ENCODE measurements at places on chromosomes 2 and 18. TPM values are rescaled to one million over a fixed set of nuclear protein-coding genes. Genes with fewer than 3 reads are reported as not detected.

Gene CAPN14
- polyA plus RNA-seq: 0.09 TPM

Gene BCL2
- 0.61 TPM for polyA plus RNA-seq

Gene MRPS9
- 42.5 TPM for polyA plus RNA-seq

Gene IL37
- not detected for polyA plus RNA-seq

Gene KYNU
- polyA plus RNA-seq: 302 TPM

Gene PDCD1
- polyA plus RNA-seq: not detected

Gene DTNB
- 11.2 TPM for polyA plus RNA-seq

Gene CROCC2
- polyA plus RNA-seq: not detected

Gene MBOAT2
- polyA plus RNA-seq: 31.1 TPM

Gene LAMA1
- not detected for polyA plus RNA-seq

Gene DYSF
- 0.68 TPM for polyA plus RNA-seq

Gene B3GNT2
- polyA plus RNA-seq: 17.0 TPM

Gene RESP18
- polyA plus RNA-seq: not detected

Gene GCG
- not detected for polyA plus RNA-seq

Gene IL1B
- polyA plus RNA-seq: 0.38 TPM

Gene TCF23
- not detected for polyA plus RNA-seq

Gene HOXD1
- polyA plus RNA-seq: 0.12 TPM

Gene SERPINB4
- not detected for polyA plus RNA-seq

Gene OSR1
- 4.5 TPM for polyA plus RNA-seq

Gene UNC80
- polyA plus RNA-seq: not detected

Gene TMEM163
- not detected for polyA plus RNA-seq

Gene HES6
- 6.1 TPM for polyA plus RNA-seq

Gene OXER1
- not detected for polyA plus RNA-seq

Gene NEB
- polyA plus RNA-seq: 0.31 TPM

Gene ERFE
- polyA plus RNA-seq: 3.6 TPM

Gene ANKRD30BL
- not detected for polyA plus RNA-seq

Gene TSPYL6
- polyA plus RNA-seq: not detected

Gene MDH1B
- 3.2 TPM for polyA plus RNA-seq

Gene IL36RN
- polyA plus RNA-seq: not detected

Gene PEX13
- polyA plus RNA-seq: 17.4 TPM

Gene SLC11A1
- polyA plus RNA-seq: 0.14 TPM

Gene LOXHD1
- polyA plus RNA-seq: not detected

Gene EPAS1
- 111 TPM for polyA plus RNA-seq

Gene ALPI
- polyA plus RNA-seq: not detected

Gene ZNF804A
- polyA plus RNA-seq: not detected

Gene IL36B
- not detected for polyA plus RNA-seq

Gene ARHGAP15
- polyA plus RNA-seq: not detected

Gene HOXD3
- polyA plus RNA-seq: 0.36 TPM

Gene ALPG
- 0.07 TPM for polyA plus RNA-seq

Gene UGT1A6
- polyA plus RNA-seq: 2.9 TPM

Gene PTCD3
- polyA plus RNA-seq: 200 TPM
